COLO829 (cell line): ENCODE measurements at places on chromosomes 13 and 19.

DNA sequence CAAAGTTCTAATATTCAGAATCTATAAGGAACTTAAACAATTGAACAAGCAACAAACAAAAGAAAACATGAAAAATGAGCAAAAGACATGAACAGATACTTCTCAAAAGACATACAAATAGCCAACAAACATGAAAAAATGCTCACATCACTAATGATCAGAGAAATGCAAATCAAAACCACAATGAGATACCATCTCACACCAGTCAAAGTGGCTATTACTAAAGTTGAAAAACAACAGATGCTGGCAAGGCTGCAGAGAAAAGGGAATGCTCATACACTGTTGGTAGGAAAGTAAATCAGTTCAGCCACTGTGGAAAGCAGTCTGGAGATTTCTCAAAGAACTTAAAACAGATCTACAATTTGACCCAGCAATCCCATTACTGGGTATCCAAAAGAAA is 74.3 kb downstream of the CRYL1 start:
- no peak for DNase-seq

DNA sequence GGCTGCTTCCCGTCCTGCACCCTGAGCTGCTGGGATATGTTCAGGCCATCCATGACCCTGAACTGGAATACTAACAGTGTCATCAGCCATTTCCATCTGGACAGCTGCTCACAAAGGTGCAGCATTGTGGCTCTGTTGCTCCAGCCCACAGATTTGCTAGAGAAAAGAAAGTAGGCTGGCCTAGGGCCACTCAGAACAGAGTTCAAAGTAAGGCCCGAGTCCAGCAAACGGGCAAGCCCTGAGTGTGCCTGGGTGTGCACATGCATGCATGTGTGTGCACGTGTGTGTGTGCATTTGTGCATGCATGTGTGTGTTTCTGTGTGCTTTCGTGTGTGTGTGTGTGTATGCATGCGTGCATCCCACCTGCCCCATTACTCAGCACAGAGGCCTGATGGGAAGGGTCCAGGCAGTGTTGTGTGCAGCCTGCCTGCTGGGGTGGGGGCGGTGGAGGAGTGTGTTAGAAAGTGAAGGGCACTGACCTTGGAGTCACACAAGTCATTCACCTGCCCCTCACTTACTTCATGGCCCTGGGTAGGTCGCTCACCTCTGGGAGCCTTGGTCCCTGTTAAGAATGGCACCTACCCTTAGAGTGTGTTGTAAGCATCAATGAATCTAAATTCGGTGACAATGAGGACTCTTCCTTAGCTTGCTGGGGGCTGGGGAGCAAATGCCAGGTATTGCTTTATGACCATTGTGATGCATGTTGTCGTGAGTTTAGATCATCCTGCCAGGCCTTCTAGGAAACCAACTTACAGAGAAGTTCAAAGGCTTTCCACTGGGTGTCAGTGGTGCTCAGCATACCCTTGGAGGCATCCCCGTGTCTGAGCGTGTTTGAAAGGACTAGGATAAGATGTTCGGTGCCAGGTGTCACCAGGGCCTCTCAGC is 53.2 kb downstream of the GPR12 start:
- DNase-seq = peak; percentile 41

- no peak for DNase-seq
These were observed 1.8 kb downstream of the HMGB1 start for GRCh38 chr13:30463787-30464495.

DNA sequence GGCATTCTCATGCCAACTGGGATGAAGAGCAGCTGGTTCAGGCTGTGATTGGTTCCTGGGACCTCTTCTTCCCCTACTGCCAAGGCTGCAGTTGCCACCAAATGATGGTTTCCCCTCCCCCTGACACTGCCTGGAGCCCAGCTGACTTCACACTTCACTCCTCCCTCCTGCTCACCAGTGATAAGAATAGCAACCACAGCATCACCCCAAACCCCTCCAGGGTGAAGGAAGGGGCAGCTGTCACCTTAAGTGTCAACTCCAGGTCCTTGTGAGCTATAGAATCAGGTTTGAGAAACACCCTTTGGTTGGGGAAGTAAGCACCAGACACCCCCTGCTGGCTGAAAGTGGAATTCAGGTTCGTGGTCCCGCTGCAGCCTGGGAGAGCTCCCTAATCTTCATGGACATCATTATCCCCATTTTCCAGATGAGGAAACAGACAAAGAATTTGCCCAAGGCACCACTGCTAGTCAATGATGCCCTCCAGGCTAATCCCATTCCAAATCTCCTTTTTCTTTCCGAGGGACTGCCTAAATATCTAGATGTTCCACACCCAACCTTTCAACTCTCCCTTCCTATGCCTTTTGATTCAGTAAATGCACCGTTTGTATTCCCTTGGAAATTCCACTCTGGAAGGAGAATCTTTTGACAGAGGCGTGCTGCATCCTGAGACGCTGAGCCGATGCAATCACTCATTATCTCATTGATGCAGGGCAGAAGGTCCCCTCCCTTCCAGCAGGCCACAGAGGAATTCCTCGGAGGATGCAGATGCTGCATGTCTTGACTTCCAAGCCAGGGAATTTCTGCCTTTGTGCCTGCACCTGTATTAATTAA is 50.6 kb upstream of the UQCRFS1 start:
- peak; percentile 27 for DNase-seq

DNA sequence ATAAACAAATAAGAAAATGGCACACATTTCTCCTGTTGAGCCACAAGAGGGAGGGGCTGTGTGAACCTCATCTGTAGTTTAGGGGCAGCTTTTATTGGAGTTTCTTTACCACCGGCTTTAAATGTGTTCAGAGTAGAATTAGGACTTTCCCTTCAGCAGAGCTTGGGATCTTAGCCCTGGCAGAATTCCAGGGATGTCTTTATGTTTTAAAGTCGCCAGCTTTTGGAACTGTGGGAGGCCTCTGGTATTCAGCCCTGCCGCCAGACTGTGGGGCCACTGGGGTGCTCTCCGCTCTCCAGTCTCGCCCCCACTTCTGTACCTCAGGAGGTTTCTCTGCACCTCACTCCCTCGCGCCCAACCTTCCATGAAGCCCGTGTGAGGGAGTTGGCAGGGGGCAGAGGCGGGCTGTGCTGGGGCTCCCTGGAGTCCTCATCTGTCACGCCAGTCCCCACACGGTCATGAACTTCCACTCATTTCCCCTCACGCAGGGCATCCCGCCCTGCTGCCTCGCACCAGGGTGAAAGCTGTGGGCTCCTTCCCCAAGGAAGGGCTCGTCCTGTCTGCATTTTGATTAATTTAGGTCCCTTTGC is 31.5 kb downstream of the CCDC8 start:
- DNase-seq = no peak

- DNase-seq = no peak
These were observed 45.2 kb downstream of the CDADC1 start for GRCh38 chr13:49292742-49293486.

DNA sequence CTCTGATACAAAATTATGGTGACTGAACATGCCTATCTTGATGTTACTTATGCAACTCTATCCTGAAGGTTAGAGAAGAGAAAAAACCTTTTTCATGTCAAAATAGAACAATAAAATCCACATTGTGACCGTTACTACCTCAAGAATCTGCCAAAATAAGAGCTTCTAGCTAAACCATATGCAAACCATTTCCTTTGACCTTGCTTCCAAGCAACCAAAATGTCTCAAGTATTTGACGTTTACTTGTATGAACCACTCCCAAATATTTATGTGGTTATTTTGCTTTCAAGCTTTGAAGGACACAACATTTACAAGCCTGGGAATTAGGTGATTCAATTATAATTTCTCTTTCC is 13.9 kb downstream of the FOXO1 start:
- DNase-seq = no peak

GRCh38 chr13:31236211-31236786 is 36.5 kb downstream of the B3GLCT start:
- peak; percentile 19 for DNase-seq
